Activated naive CD4-positive, alpha-beta T cell treated with Interleukin-2 at 50 U/mL for 16 hours (primary cell): ENCODE measurements at places on chromosomes 4 and X.

- no peak for DNase-seq
Observed at GRCh38 chr4:174592985-174593335, 70.7 kb upstream of the HPGD start.

GRCh38 chr4:17098401-17098800, 200.0 kb upstream of the LDB2 start:
- DNase-seq: no peak

DNA sequence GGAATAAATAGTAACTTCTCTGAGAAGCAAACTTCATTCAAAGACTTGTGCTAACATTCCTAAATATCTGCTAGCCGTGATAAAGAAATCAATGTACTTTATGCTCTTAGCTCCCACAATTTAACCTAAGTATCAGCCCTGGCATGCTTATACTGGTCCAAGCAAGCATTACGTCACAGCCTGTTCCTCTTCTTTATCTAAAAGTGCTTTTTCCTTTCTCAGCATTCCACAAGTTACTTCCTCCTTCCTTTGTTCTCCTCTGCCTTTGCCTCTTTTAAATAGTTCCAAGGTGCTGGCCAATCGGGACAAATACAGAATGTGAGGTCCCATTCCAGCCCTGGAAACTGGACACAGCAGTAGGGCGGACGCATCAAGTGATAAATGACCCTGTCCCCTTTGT, 249.6 kb downstream of the DHRSX start:
- no peak for DNase-seq

GRCh38 chr4:104616401-104616820, 121.7 kb upstream of the CXXC4 start:
- no peak for DNase-seq

DNA sequence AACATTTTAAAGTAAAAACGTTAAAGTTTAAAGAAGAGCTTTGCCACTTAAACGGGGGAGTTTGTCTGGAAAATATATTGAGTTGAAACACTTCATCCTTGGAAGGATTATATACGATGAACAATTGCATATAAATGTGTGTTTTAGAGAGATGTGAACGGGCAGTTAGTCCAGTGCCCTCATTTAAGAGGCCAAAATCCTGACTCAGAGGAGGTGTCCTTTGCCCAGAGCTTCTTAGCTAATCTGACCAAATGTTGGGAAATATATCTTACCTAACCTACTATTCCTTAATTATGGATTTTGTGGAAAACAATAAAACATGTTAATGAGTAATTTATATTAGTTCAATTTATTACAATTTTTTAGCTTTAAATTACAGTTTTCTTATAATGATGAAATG, 327.2 kb upstream of the DIPK2B start:
- DNase-seq: no peak

GRCh38 chr4:108149588-108150380, 18.9 kb downstream of the LEF1 start:
- DNase-seq: no peak

DNA sequence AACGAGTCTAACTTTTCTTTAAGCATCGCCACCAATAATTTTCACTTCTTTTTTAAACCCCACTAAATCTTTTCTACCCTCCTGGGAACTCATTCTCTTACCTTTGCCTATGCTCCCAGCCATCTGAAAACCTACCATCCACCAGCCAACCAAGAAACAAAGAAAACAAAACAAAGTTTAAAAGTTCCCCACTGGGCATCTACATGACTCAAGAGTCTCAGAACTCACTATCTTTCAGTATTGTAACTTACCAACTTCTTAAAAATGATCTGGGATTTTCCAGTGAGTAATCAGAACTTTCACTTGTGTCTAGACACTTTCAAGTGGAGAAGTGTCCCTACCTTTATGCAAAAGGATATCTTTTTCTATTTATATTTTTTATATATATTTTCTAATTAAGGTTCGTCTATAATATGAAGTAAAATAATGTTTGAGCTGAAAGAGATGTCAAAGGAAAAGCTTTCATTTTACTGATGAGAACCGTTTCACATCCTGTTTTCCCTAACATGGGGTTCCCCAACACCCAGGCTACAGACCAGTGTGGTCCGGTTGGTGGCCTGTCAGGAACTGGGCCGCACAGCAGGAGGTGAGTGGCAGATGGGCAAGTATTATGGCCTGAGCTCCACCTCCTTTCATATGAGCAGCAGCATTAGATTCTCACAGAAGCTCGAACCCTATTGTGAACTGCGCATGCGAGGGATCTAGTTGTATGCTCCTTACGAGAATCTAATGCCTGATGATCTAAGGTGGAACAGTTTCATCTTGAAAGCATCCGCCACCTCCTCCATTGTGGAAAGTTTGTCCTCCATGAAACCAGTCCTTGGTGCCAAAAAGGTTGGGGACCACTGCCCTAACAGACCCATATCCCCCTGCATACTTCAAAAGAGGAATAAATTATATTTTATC, 9.8 kb upstream of the TIGD2 start:
- DNase-seq: no peak

GRCh38 chr4:106366026-106366425, 2.6 kb downstream of the GIMD1 start:
- DNase-seq: no peak

DNA sequence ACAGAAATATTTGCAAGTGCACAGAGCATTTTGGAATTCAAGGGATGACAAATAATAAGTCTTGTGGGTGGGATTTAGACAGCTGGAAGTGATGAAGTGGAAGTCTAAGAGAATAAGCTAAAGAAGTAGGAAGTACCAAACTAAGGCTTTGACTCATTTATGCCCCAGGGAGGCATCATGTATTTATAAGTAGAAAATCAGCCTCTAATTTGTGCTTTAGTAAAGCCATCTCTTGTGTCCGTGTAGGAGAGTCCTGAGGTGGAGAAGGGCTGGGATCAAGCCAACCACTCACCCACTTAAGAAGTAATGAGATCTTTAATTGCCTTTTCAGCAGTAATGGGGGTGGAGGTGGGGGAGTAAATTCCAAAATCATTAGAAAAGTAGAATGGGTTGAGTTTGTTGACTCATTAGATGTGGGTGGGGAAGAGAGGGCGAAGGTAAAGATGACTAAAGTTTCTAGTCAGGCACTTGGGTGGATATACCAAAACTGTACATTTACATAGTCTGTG, 356.7 kb downstream of the STIM2 start:
- no peak for DNase-seq

- no peak for DNase-seq
Observed at GRCh38 chr4:141340458-141340857, 119.8 kb downstream of the ZNF330 start.

DNA sequence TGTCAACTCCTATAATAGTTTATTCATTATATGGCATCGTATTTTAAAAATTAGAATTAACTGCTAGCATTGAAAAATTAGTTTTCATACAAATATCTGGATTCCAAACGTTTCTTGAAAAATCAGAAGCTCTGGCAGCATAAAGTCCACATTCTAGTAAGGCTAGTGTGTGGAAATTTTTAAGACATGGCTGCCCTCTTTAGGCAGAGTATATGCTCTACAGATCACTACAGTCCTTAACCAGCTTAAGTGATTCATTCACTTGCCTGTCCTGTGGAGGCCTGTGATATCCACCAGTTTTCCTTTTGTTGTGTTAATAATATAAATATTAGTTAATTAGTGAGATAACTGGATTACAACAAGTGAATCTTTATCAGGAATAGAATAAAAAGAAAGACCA, 287.2 kb downstream of the OPHN1 start:
- DNase-seq: no peak

DNA sequence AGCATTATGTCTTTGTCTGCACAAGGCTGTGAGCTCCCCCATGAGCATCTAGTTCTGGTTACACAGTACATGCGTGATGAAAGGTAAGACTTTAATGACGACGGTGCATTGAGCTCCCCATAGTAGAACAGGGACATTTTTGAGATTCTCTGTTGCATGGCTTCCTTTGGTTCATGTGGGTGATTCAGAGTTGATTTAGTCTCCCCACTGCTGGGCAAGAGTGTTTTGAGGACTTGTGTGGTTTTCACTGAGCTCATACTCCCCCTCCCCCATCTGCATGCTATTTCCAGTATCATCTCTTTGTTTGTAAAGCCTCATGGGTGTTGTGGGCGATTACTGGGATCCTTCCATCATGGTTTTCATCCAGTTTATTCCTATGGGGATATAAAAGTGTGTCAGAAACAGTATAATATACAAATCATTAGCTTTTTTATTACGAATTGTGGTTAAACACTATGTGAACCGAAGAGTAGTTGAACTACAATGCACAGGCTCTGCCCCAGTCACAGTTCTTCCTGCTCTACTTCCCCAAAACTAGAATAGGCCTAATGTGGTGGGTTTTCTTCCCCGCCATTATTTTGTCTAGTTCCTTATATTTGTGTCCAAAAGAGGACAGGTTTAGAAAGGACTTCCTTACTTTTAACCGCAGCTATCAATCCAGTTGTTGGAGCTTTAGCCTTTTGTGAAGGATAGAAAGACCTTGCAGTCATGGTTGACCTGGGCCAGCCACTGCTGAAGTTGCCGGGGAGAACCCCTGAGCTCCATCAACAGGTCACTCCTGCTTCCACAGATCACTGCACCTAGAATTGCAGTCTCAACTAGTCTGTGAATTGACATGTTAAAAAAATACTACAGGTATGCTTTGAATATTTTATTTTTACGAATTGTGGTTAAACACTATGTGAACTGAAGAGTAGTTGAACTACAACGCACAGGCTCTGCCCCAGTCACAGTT, 30.4 kb downstream of the KIT start:
- DNase-seq: no peak

GRCh38 chr4:3183008-3183407, 66.0 kb upstream of the MSANTD1 start:
- no peak for DNase-seq

DNA sequence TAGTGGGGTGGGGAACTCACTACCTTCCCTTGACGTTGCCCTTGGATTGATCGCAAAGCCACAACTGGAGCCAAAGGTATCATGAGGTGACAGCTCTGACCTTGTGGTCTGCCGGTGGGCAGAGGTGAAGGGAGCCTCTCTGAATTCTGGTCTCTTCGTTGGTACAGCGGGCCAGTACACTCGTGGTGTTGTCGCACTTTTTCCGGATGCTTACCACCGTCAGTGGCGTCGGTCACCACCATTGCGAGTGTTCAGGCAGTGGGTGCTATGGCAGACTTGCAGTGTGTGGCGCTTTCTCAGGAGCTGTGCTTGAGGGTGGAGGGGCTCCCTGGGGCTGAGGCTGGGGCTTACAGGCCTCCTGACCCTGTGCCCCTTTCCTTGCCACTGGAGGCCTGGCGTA, 5.2 kb upstream of the GRPEL1 start:
- no peak for DNase-seq

DNA sequence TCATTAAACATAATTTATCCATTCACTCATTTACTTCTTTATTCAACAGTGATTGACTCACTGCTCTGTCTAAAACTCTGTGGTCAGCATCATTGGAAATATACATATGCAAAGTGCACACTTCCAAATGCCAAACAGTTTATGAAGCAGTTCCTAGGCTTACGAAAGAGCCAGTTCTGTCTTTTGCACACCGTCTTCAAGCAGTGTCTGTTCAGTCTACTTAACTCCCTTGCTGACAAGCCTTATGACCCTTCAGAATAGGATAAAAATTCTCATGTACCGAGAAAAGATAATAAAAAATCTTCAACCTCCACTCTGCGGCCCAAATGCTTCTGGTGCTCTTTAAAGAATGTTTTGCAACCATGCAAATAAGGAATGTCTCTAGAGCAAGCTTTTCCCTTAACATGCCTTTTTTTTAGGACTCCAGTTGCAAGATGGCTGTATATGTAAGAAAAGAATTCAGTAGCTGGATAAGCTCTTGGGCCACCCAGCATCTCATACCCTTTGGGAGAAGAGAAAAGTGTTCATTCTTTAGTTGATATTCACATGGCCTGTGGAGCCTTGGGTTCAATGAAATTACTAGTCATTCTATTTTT, 1037.0 kb upstream of the SLIT2 start:
- no peak for DNase-seq

DNA sequence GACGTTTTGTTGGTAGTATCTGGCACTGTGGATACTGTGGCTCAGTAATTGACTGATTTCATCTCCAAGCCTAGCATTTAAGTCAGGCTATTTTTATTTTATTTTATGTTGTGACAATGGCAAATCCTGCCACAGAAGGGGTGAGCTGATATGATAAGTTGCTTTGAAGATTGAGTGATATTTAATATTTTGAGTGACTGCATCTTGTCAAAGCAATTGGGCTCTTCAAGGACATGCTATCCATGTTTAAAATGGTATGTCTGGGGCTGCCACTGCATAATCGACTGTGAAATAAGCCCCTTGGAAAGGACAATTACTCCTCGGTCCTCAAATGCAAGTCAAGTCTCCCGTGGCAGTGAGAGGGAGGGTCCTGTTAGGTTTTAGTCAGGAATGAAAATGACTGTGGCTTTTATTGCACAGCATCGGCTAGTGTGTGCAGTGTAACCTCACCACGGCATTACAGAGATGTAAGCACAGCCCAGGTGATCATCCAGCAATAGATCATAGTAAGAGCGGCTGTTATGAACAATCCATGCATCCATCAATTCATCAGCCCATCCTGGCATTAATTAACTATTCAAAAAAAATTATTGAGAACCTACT, 178.2 kb downstream of the GBA3 start:
- no peak for DNase-seq

GRCh38 chr4:76532805-76533204, 97.8 kb downstream of the SHROOM3 start:
- DNase-seq: no peak

DNA sequence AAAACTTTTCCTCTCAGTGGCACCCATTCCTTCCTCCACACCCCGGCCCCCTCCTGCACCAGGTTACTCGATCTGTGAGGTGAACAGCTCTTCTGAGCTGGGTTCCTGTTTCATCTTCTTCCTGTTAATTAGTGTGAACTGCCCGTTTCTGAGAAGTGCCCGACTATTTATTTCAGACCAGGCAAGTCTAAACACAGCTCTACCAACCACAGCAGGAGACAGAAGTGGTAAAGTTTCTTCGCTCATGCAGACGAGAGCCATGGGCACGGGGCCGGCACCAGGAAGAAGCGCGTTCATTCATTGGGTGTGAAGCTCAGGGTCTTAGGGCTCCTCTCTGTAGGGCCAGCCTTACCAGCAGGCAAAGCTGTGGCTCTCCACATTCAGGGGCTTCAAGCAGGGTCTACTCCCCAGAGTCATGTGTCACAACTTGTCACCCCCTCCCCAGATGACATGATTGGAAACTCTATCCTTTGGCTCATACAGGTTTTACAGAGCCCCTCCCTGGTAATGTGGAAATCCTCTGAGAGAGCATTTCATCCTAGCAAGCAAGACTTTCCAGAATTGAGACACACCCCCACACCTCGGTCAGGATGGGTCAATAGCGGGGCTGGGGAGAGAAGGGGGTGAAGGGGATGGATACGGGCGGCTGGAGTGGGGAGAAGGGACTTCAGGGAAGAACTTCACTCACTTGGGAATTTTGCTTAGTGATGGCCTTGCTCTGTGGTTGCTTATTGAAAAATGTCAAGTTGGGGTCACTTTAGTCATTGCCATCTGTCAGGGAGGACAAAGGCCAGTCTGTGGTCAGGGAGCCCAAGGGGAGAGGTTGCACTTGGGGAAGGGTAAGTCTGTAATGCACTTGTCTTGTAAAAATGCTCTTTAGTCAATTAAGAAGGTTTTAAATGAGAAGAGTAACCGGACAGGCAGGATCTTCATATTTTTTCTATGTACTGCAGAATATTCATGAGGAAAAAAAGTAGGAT, 121.6 kb upstream of the TRIM2 start:
- DNase-seq: no peak

GRCh38 chr4:166128403-166128802, 255.4 kb downstream of the TLL1 start:
- no peak for DNase-seq
